ENCODE measurements at places on chromosomes 5 and 9.

GRCh38 chr5:37005946-37006540 is 129.5 kb downstream of the NIPBL start:
- peak overlapping the region; percentile 34 for H3K4me3 ChIP-seq
- peaks cover 14% of the 10 kb centered on the region for H3K4me1 ChIP-seq
- peak overlapping the region; percentile 56 for H3K27ac ChIP-seq
- no peaks in the 10 kb centered on the region for H3K27me3 ChIP-seq
- peak; percentile 58 for DNase-seq
- H3K36me3 ChIP-seq = peaks cover 66% of the 10 kb centered on the region

DNA sequence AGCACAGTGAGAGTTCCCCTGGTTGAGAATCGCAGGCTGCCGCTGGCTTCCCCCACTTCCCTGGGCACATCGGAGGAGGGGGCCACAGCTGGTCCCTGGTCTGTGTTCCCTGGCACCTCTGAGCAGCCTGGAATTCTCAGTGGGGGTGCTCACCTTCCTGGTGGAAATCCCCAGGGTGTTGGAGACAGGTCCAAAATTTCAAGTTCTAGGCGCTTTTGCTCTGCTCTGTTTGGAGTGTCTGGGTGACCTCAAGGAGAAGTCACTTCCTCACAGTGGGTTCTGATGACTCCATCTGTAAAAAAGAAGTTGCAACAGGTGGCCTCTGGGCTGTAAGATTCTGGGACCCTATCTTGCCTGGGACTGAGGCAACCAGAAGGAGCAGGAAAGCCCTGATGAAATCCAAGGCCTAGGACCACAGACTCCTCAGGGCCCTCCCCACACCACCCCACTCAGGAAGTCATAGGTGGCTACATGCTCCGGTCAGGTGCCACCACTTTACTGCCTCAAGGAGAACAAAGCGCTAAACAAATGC is at the start of gene TRAF1:
TRAF1 (minus strand) TSS at position 400 of the 532 bp plus-strand sequence. CDS start 721 bp downstream, outside the sequence.
- peaks cover 19% of the 10 kb centered on the region for H3K4me1 ChIP-seq
- H3K4me3 ChIP-seq = no peak within 1 kb of the TSS
- no peak within 1 kb of the TSS for H3K27ac ChIP-seq
- no peak for DNase-seq
- H3K27me3 ChIP-seq = no peaks in the 10 kb centered on the region
- no peaks in the 10 kb centered on the region for H3K36me3 ChIP-seq

DNA sequence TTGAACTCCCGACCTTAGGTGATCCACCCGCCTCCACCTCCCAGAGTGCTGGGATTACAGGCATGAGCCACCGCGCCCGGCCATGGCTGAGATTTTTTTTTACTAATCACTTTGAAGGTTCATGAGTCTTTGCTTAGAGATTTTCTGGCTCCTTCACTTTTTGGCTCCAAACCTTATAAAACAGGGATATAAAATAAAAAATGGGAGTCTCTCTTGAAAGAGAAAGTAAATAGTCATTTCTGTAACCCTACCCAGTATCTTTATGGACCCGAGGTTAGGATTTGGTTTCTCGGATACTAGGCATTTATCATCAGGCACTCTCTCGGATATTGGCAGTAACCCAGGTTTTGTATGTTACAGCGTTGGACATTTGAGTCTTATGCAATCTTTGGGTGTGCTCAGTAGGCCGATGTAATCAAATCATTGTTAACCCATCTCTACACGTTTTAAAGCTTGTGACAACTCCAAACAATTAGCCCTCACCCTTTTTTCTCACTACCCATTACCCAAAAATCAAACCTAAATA is 25.3 kb downstream of the STXBP1 start:
- H3K36me3 ChIP-seq = no peaks in the 10 kb centered on the region
- H3K27ac ChIP-seq = peak overlapping the region; percentile 71
- no peaks in the 10 kb centered on the region for H3K27me3 ChIP-seq

GRCh38 chr5:139795074-139796001 is at the start of gene PSD2:
Gene PSD2, plus strand, starts transcription at chr5:139795808. Its CDS starts 13,633 bp downstream, at chr5:139809441.
- H3K4me3 ChIP-seq = peak within 1 kb of the TSS; percentile 57
- peaks cover 55% of the 10 kb centered on the region for H3K27me3 ChIP-seq
- no peaks in the 10 kb centered on the region for H3K4me1 ChIP-seq
- peak; percentile 34 for DNase-seq
- H3K27ac ChIP-seq = no peak within 1 kb of the TSS
- H3K36me3 ChIP-seq = no peaks in the 10 kb centered on the region

- DNase-seq = no peak
- peaks cover 14% of the 10 kb centered on the region for H3K4me1 ChIP-seq
- H3K36me3 ChIP-seq = no peaks in the 10 kb centered on the region
These were observed 114.2 kb downstream of the VAV2 start for GRCh38 chr9:133877967-133878366.

DNA sequence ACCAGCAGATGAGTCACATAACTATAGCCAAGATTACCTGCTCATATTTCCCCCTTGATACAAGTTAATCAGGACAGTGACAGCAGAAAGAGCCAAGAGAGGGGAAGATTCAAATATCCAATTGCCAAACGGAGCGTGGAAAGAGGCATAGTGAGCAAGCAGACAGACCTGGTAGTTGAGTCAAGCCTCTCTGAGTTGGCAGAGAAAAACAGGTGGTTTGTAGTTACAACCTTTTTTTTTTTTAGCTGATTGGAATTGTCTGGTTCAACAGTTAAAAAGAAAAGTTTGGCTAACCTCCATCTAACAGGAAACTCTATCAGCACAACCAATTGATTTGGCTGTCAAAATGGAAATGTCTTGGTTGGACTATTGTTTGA is 272.1 kb downstream of the TLE1 start:
- no peaks in the 10 kb centered on the region for H3K4me1 ChIP-seq
- H3K27me3 ChIP-seq = 0 out of 2 replicates have a peak, but pooled peaks cover 2% of the 10 kb centered on the region
- H3K4me3 ChIP-seq = no peak overlapping the region
- no peaks in the 10 kb centered on the region for H3K36me3 ChIP-seq

DNA sequence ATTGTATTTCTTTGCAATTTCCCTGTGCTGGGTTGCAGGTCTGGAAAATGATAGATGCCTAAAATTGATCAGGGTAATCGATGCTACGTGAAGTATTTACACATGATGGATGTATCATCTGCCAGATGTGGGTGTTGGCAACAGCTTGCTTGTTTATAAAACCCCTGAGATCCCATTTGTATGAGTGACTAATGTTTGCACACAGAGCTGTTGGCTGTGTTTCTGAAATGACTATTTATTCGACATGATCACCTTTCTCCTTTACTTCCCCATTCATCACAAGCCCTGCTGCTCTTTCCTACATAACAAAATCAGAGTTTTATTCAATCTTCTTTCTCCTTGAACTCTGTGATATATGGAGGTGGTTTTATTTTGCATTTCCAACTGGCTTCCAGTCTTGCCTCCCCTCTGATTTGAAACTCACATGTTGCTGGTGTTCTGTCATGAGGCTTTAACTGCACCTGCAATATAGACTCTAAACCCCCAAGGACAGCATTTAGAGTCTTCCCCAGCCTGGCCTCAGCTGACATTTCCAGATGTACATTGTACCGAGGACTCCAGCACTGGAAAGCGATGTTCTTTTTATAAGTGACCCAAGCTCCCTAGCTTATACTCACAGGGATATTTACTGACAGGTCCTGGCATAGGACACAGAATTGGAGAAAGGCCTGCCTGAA is 50.7 kb upstream of the SHB start:
- no peak overlapping the region for H3K4me3 ChIP-seq
- H3K27me3 ChIP-seq = peaks cover 11% of the 10 kb centered on the region
- DNase-seq = no peak
- H3K27ac ChIP-seq = no peak overlapping the region
- no peaks in the 10 kb centered on the region for H3K4me1 ChIP-seq

DNA sequence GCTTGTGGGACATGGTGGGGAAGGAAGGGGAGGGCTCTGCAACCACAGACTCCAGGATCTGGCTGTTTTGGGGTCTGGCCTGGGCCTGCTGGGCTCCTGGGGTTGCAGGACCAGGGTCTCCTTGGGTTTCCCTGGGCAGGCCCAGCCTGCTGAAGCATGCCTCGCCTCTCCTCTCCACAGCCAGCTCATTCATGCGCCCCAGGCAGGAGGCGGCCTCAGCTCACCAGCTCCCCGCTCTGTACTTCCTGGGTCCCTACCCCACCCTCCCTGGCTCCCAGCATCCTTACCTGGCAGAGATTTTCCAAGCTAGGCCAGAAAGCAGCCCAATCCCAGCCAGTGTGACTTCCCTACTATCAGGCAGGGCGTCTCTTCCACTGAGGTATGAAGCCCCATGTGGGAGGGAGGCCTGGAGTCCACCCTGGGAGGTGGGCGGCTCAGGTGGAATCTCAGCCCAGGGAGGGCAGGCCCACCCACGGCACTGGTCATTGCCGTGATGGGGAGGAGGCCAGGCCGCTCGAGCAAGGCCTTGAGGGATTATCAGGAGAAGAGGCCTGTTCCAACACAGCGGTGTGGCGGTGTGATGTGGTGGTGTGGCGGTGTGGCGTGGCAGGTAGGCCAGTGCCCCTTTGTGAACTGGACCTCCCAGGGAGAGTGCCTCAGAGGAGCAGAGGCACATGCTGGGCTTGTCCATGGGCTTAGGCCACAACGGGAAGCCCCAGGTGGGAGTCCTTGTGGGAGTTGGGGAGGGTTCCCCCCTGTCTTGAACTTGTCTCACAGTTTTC is 103.4 kb downstream of the DAB2IP start:
- no peaks in the 10 kb centered on the region for H3K27me3 ChIP-seq
- H3K36me3 ChIP-seq = no peaks in the 10 kb centered on the region
- no peak for DNase-seq

DNA sequence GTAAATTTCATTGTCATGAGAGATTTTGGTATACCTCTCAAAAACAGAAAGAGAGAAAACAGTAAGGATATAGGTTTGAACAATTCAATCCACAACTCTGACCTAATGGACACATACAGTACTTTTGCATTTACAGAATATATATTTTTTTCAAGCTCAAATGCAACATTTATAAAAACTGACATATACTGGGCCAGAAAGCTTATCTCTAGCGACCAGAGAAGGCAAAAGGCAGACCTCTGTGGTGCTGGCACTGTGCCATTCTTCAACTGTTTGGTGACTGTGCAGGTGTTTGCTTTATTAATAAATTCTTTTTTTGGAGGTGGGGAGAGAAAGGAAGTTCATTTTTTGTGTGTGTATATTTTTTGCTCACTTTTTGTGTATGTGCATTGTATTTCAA is 6.0 kb upstream of the PLAC8L1 start:
- H3K4me1 ChIP-seq = no peaks in the 10 kb centered on the region
- DNase-seq = no peak
- H3K4me3 ChIP-seq = no peak overlapping the region
- no peak overlapping the region for H3K27ac ChIP-seq
- H3K27me3 ChIP-seq = no peaks in the 10 kb centered on the region
- H3K36me3 ChIP-seq = peaks cover 30% of the 10 kb centered on the region

DNA sequence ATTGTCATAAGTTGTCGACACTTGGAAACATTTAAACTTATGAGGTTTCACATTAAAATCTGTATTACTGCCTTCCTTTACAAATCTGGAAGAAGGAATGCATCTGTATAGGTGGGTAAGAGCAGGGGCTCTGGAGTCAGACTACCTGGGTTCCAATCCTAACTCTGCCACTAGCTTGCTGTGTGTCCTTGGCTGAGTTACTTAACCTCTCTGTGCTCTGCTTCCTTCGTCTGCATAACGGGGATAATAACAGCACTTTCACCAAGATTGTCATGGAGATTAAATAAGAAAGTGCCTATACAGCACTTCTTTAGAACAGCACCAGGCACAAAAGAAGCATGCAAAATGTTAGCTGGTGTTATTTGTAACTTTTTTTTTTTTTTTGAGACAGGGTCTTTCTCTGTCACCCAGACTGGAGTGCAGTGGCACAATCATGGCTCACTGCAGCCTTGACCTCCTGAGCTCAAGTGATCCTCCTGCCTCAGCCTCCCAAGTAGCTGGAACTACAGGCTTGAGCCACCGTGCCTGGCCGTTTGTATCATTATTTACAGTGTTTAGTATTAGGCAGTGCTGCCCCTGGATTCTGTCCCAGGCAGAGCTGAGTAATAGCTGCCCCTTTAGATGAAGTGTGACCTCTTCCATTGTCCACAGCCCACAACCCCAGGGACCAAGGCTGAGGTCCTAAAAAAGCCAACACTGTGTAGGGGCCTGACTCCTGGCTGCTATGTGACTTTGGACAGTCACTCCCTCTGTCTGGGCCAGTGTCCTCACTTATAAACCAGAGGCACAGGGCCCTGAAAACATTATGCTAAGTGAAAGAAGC is 25.4 kb upstream of the TTLL11 start:
- no peaks in the 10 kb centered on the region for H3K4me1 ChIP-seq
- no peak for DNase-seq
- H3K36me3 ChIP-seq = no peaks in the 10 kb centered on the region
- no peak overlapping the region for H3K4me3 ChIP-seq
- peaks cover 15% of the 10 kb centered on the region for H3K27me3 ChIP-seq

GRCh38 chr5:36904677-36905076 is 28.1 kb downstream of the NIPBL start:
- no peak for DNase-seq
- H3K27ac ChIP-seq = no peak overlapping the region
- no peaks in the 10 kb centered on the region for H3K36me3 ChIP-seq
- peaks cover 9% of the 10 kb centered on the region for H3K4me1 ChIP-seq
- no peaks in the 10 kb centered on the region for H3K27me3 ChIP-seq

DNA sequence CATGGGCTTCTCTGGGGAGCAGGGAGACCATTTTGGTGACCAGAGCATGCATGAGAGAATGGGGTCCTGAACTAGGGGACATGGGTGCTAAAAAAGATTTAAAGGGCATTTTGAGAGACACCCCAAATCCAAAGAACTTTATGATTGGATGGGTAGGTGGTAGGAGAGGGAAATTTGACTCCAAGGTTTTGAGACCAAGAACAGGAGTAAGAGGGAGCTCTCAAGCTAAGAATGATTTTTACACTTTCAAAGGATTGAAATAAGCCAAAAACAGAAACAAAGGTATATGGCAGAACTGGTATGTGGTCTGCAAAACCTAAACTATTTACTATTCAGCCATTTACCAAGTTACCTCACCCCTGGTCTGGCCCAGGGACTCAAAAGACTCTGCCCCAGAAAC is 318.2 kb upstream of the CLINT1 start:
- no peak overlapping the region for H3K27ac ChIP-seq
- no peaks in the 10 kb centered on the region for H3K36me3 ChIP-seq
- H3K4me1 ChIP-seq = peaks cover 17% of the 10 kb centered on the region
- no peaks in the 10 kb centered on the region for H3K27me3 ChIP-seq

DNA sequence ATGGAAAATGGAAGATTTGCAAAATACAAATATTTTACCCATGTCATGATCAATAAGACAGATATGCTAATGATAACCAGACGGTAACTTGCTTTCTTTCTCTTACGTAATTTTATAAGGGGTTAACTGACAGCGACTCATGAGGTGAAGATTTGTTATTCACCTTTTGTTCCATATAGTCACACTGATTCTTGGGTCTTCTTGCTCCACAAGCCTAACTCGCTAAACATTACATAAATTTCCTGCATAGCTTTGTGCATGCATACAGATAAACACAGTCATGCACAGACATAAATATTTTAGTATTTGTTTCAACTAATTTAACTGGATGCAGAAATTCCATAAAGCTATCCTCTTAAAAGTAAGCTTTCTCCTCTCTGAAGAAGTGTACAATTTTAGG is 225.9 kb downstream of the VPS13A start:
- peak; percentile 2 for DNase-seq
- H3K36me3 ChIP-seq = no peaks in the 10 kb centered on the region
- H3K4me3 ChIP-seq = no peak overlapping the region

- no peaks in the 10 kb centered on the region for H3K36me3 ChIP-seq
- no peak overlapping the region for H3K4me3 ChIP-seq
- no peak for DNase-seq
- H3K27me3 ChIP-seq = no peaks in the 10 kb centered on the region
- H3K27ac ChIP-seq = no peak overlapping the region
These were observed 9.5 kb upstream of the NANS start for GRCh38 chr9:98047002-98047401.
